Fibroblast of the aortic adventitia (primary cell): ENCODE measurements at places on chromosomes 7 and 10. TPM values are rescaled to one million over a fixed set of nuclear protein-coding genes. Genes with fewer than 3 reads are reported as not detected.

DNA sequence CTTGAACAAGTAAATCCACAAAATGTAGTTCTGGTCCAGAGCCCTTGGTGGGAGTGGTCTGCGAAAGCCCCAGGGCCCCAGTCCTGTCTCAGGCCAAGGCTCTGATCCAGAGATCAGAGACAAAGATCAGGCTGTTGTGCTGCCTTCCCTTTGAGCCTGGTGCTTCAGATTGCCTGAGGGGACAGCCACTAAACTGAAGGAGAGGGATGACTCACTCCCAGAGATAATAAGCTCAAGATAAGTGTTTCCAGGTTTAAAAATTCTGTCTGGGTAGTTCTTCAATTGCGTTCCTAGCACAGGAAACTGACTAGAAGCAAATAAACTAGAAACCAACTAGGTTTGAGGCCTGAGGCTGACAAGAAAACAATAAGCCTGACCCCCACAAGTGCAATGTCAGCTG, 190.2 kb downstream of the RAMP3 start:
- DNase-seq, result peak; percentile 17

DNA sequence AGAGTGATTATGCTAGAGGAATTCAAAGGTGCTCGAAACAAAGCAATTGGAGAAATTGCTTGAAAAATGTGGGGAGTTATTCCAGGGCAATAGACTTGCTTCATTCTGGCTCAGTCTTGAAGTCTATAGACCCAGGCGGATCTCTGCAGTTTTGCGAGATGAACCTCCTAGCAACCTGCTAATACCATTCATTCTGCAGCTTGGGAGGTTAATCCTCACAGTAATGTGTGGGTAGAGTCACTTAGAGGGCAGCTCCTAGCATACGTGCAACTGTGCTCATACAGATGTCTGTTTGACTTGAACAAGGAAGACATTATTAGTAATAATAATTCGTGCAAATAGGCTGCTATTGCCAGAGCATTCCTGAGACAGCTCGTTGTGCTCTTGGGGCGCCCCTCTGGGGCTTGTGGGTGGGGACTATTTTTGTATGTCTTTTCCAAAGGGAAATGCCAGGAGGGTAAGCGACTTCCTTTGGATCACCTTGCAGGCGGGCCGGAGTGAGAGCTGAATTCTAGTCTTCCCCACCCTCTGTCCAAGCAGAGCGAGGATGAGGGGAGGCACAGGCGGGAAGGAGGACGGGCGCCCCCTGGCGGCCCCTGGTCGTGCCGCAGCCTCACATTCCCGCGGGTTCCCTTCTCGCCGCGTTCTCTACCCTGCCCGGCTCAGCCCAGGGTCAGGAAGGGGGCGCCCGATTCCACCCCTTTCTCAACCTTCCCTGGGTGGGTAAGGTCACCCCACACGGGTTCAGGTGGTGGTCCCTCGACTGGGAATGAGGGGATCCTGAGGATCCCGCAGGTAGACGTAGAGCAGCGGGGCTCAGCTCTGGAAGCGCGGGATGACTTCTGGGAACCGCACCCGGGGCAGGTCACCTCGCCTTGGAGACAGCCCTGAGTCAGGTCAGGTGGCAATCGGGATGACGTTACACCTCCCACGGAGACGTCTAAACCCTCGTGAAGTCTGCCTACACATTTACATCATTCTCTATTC, 241.5 kb downstream of the PHTF2 start:
- peak; percentile 14 for DNase-seq

DNA sequence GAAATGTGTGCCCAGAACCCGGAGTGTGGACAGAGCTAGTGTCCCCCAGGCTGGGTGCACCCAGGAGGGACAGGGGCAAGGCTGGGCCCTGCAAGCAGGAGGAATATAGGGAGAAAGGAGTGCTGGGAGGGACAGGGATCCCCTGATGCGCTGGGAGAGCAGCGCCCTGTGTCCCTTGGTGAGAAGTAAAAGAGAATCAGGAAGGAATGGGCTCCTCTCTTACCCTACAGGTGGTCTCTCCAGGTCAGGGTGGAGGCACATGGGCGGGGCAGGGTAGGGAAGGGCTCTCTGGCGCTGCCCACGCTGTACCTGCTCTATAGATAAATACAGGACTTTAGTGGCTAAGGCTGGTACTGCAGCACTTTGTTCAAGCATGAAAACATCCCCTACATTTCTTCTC, 753.8 kb downstream of the GRID1 start:
- DNase-seq, result no peak

GRCh38 chr7:873367-874002, 2.9 kb upstream of the GET4 start:
- peak; percentile 77 for DNase-seq

DNA sequence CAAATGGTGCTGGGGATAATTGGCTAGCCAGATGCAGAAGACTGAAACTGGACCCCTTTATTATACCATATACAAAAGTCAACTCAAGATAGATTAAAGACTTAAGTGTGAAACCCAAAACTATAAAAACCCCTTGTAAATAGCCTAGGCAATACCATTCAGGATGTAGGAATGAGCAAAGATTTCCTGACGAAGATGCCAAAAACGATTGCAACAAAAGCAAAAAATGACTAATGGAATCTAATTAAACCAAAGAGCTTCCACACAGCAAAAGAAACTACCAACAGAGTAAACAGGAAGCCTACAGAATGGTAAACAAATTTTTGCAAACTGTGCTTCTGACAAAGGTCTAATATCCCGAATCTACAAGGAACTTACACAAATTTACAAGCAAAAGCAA, 30.9 kb upstream of the PLXDC2 start:
- no peak for DNase-seq

DNA sequence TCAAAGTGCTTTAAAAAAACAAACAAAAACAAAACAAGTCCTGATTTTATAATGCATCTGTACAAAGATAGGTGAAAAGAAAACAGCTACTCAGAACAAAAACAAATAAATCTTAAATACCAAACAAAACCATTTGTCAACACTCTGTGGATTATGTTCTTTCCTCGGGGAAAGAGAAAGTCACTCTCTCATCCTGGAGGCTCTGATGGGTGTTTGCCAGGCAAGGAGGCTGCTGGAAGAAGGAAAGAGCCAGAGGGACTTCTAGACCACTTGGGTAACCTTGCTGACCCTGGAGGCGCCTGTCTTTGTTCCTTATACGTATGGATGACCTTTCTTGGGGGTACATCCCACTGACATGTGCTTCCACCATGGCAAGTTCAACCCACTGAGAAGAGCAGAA, 92.8 kb downstream of the ZRANB1 start:
- no peak for DNase-seq

Gene PNLIPRP2
- not detected in 2 replicates for total RNA-seq
